ENCODE measurements at places on chromosomes 6 and 20.

GRCh38 chr6:22017766-22018165, 279.1 kb downstream of the PRL start:
- DNase-seq, result no peak

GRCh38 chr20:62739581-62740285, 31.1 kb downstream of the NTSR1 start:
- no peak for DNase-seq

DNA sequence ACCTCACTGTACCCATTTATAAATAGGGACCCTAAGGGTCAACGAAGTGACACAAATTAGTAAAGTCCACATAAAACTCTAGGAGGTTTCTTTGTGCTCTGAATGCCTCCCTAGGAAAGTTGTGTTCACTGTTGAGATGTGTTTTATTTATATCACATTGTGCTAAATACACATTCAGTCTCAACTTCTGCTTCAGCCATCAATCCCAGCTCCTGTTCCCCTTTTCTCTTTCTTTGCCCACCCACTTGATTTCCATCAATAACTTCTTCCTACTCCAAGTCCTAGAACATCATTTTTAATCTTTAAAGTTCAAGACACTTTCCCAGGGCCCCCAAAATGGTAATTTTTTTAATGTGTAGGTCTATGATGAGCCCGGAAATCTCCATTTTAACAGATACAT, 208.3 kb upstream of the RAB32 start:
- no peak for DNase-seq

DNA sequence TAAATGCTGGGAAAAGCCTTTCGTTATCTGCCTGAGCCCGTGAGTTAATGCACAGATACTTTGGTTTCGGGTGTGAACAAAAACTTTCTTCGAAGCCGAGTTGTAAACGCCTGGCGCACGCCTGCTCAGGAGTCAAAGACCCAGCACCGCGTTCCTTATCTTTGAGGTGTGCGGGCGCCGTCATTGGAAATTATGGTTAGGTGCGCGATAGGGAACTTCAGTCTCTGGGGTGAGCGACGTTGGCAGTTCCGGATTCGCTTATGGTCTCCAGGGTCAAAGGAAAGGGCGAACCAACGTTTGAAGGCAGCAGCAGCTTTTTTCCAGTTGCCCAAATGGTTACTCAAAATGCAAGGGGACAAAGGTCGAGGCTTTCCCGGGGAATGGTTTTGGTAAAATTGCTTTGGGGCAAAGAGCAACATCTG, 853 bp downstream of the SLC22A3 start:
- no peak for DNase-seq

DNA sequence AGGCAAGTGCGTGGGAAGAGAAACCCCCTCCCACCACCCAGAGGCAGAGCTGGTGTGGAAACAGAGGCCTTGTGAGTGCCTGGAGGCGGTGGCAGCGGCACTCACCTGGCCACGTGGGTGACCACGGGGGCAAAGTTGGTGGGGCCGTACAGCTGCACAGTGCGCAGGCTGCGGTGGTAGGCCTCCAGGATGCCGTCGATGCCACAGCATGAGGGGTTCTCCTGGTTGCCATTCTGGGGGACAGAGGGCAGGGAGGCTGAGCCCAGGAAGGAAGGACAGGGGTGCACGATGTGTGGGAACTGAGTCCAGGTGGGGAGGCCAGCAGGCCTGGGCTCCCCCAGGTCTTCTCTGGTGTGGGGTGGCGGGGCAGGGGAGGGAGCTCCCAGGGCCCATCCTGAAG, 47.7 kb downstream of the RAB44 start:
- DNase-seq, result no peak

- DNase-seq, result no peak
Observed at GRCh38 chr6:14670806-14671205, 553.2 kb downstream of the CD83 start.

DNA sequence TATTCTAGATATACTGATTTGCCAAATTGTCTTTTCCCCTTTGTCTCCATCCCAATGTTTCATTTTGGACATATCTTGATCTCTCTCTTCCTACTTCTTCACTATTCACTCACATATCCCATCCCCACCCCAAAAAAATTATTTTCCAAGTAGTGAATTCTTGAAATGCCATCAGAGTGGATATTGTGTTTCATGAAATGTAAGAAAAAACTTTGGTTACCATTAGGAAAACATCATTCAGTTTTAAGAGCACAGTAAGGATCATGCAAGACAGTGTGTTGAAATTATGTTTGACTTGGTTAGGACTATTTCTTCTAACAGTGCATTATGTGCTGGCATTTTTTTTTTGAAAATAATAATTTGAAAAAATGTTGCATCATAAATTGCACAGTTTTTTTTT, 5.7 kb downstream of the RSPO3 start:
- DNase-seq, result no peak

DNA sequence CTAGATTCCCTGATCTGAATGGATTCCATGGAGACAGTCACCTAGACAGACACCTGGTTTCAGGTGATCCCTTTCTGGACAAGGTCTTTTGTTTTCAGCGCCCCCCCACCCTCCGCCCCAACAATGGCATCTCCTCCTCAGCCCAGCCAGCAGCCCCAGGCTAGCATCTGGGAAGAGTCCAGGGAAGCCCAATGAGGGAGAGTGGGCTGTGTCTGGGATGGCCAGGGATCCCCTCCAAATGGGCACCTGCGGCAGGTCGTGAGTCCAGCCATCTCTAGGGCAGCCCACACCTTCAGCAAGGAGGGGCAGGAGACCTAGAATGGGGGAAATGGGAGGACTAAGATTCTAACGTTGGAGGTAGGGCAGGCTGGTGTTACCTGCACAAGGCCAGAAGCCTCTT, 1.2 kb upstream of the SLC24A3 start:
- DNase-seq, result no peak

DNA sequence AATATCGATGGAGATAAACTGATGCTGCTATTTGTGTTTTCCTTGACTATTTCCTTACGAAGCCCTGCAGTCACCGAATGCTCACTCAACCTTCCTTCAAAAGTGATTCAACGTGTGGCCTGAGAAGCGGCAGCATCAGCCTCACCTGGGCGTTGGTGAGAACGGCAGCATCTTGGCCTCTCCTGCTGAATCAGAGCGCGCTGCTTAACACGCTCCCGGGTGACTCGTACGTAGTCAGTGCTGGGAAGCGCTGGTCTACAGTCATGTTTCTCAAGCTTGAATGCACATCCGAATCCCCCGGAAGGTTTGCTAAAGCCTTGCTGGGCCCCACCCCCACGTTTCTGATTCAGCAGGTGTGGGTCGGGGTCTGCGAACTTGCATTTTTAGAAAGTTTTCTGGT, 214.1 kb upstream of the RREB1 start:
- DNase-seq, result no peak

DNA sequence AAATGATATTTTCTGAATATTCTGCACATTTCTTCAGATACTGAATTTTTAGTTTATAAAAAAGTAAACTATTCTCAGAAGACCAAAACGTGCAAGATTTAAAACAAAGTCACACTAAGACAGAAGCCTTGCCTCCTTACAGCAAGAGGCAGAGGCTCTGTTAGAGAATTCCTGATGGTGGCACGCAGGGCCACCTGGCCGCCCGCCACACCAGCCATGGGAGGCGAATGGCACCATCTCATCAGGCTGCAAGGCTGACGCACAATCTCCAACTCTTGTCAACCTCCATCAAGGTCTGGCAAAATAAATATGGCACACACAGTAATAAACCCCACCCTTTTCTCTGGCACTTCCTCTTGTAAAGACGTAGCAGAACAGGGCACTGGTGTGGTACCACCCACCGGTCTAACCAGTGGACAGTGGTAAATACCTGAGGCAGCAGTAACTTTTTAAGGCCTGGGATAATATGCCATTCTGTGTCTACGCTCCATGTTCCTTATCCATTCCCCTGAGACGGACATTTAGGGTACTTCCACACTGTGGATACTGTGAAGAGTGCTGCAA, 111.4 kb downstream of the WDR27 start:
- DNase-seq, result no peak

DNA sequence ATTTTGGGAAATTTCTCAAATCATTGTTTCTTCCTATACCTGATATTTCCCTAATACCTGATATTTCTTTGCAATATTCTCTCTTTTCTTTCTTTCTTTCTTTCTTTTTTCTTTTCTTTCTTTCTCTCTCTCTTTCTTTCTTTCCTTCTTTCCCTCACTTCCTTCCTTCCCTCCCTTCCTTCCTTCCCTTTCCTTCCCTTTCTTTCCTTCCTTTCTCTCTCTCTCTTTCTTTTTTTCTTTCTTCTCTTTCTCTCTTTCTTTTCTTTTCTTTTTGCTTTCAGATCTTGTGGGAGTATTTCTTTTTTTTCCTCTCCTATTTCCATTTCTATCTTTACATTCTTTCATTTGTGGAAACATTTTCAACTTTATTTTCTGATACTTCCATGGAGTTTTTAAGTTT, 76.1 kb upstream of the ANKEF1 start:
- no peak for DNase-seq

DNA sequence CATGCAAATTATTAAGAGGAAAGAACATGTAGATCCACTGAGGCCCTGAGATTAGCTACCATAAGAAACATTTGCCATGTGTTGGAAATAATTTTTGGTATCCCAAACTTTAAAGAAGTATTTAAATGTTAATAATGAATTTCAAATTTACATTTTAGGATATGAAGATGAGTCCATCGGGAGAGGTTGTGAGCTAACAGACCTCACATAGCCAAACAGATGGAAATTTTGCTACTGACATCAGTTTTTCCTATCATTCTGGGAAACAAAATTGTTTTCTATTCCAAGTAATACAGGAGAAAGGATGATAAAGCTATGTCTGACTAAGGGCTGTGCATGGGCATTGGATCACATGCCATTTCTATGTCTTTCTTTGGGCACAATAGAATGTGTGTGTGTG, 809.6 kb downstream of the TENT5A start:
- no peak for DNase-seq

DNA sequence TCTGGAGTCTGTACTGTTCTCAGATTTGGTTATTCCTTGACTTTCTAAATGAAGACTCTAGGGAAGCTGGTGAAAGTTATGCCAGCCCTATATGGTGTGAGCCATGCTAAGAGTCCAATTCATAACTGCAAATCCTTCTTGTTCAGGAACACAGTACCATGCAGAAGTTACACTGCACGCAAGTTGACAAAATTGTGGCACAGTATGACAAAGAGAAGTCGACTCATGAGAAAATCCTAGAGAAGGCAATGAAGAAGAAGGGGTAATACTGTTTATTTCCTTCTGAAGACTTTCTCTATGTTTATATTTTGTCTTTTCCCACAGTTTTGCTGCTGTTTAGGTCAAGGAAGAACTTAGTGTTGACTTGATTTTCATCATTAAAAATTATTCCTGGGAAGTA, 61.2 kb upstream of the LAMP5 start:
- no peak for DNase-seq

DNA sequence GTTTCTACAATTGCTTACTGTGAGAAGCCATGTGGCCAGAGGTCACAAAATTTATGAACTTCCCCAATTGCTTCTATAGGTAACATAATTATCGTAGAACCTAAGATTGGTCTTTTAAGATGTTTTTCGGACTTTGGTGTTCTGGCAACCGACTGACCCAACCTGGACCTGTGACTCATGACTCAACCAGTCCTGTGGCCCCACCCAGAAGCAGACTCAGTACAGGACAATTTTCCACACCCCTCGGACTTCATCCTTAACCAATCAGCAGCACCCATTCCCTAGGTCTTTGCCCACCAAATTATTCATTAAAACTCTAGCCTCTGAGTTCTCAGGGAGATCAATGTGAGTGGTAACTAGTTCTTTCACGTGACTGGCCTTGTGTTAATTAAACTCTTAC, 26.4 kb upstream of the AKAP12 start:
- DNase-seq, result no peak
